ENCODE measurements at places on chromosomes 4 and X. TPM values are rescaled to one million over a fixed set of nuclear protein-coding genes. Genes with fewer than 3 reads are reported as not detected.

DNA sequence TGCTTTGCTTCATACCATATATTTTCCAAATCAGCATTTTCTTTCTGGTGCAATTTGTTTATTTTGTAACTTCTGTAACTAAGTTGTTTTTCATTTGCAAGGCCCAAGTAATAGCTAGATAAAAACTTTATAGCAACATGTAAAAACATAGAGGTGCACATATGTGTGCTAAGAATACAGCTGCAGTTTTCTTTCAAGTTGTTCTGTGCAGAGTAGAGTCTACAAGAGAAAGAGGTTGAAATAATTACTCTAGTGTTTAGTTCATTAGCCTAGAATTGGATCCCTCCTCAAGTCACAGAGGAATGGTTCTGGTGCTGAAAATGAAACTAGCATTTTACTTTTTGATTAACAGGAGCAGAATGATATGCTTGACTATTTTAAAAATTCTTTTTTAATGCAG, 32.2 kb upstream of the PDLIM5 start:
- no peak for DNase-seq

DNA sequence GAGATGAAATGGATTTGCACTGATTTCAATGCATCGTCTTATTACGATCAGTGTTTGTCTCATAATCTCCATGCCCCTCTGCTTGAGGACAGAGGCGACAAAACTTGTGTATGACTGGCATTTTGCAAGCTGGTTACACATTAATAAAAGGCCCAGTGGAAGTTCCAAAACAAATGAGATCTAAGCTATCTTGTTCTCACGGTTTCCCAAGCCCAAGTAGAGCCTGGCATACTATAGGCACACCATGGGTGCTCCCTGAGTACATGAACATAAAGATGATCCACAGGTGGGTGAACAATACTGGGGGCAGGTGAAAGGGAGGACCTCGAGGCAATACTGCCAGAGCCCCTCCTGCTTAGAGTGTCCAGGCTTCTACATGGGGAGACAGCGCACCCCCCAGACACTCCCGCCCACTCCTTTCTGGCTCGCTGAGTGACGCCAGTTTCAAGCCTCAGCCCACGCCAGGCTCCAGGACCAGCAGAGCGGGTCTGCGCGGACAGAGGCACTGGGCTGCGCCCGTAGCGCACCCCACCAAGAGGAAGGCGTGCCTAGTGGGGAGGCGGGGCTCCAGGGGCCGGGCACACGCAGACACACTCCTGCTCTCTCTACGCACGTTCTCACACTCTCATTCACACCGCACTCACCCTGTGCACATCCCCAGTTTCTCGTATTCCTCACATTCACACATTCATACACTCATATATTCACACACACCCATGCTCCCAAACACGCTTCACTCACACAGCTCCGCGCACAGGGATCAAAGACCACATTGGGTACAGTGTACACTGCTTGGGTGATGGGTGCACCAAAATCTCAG, 8.9 kb upstream of the GSX2 start:
- no peak for DNase-seq

- peak; percentile 98 for DNase-seq
Measured at GRCh38 chr4:151760712-151761661, at the start of gene GATB. Gene GATB (minus strand): TSS chr4:151761007. CDS start chr4:151760982, 25 bp downstream.

DNA sequence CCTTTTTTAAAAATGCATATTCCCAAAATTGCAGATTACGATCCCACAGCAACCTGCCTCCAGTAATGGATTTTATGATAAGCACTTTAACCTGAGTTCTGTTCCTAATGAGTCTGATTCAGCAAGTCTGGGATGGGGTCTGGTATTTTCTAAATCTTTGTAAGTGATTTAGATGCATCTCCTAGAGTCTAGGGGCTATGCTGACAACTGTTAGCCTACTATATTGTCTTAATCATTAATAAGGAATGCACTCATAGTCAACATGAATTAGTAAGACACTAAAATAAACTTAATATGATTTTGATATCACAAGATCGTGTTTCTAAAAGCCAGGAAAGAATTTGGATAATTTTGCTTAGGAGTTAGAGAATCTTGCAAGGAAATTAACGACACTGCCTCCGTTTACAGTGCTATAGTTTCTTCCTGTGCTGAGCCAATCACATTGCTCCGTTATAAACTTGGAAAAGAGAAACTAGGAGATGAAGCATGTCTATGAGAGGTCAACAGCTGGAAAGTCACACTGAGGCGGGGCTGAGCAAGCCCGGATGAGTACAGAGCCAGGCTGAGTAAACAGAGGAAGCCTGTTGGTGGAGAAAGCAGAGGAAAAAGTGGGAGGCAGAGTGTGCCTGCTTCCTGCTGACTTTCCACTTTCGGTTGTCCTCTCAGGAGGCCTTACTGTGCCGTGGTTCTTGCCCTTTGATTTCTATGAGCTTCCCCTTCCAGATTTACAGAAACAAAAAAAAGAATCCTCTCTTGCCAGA, 5.4 kb downstream of the SCARB2 start:
- DNase-seq = peak; percentile 70

The GPRASP2 gene
- polyA plus RNA-seq = 37.5 TPM

DNA sequence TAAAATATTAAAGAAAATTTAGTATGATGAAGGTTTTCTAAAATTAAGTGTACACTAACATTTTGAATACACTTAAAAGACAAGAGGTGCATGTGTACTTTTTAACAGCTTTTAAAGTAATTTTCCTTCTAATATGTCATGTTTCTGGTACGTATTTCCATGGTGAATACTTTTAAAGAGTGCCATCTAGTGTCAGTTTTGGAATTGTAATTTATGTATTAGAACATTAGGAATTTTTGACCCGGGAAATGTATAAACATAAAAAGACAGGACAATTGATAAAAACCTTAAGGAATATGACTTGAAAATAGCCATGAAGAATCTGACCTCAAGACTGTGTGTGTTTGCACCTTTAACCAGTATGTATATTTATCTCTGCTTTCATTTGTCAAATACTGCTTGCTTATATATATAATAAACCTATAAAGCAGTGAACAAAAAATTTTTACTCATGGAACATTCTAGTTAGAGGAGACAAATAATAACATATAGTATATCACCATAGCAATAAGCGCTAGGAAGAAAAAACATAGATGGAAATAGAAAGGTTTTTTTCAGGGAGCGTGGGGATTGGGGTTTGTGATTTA, 7.2 kb downstream of the GSTCD start:
- DNase-seq = no peak

DNA sequence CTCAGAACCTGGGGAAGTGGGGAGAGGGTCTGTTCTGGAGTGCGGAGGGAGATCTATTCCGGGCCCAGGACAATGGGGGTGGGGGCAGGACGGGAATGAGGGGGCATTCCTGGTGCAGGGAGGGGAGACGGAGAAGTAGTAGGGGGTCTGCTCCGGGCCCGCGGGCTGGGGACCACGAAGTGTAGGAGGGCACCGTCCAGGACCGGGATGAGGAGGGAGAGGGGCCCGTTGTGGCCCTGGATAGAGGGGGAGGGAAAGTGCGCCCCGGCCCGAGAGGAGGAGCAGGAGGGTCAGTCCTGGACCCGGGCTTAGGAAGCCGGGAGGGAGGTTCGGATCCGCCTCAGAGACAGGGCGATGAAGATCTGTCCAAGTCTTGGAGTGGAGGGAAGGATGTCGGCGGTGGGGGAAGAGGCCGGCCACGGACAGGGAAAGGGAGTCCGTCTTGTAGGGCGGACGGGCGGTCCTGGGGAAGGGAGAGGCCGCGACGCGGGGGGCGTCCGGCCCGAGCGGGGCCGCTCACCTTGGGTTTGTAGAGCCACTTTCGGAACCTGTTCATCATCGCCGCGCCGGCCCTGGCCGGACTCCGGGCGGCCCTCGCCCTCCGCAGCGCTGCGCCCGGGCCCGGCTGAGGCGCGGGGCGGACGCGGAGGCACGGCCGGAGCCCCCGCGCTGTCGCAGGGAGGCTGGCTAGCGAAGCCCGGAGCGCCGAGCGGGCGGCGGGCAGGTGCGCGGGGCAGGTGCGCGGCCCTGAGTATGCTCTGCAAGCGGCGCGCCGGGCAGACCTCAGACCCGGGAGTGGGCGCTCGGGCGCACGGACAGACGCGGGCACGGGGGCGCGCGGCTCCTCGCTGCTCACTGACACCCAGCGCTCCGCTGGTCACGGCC, at the start of gene ZFYVE28:
Gene ZFYVE28, minus strand, starts transcription at position 881 of the 885 bp plus-strand sequence. Its CDS starts 322 bp downstream, at position 559.
- DNase-seq = no peak

The KLKB1 gene
- 2.7 TPM for polyA plus RNA-seq

The DAPP1 gene
- polyA plus RNA-seq = 0.81 TPM

GRCh38 chrX:81259020-81259713, 57.3 kb downstream of the SH3BGRL start:
- no peak for DNase-seq

- no peak for DNase-seq
Measured at GRCh38 chrX:150880808-150881165, 17.7 kb downstream of the CD99L2 start.

The AP1AR gene
- 40.4 TPM for polyA plus RNA-seq

DNA sequence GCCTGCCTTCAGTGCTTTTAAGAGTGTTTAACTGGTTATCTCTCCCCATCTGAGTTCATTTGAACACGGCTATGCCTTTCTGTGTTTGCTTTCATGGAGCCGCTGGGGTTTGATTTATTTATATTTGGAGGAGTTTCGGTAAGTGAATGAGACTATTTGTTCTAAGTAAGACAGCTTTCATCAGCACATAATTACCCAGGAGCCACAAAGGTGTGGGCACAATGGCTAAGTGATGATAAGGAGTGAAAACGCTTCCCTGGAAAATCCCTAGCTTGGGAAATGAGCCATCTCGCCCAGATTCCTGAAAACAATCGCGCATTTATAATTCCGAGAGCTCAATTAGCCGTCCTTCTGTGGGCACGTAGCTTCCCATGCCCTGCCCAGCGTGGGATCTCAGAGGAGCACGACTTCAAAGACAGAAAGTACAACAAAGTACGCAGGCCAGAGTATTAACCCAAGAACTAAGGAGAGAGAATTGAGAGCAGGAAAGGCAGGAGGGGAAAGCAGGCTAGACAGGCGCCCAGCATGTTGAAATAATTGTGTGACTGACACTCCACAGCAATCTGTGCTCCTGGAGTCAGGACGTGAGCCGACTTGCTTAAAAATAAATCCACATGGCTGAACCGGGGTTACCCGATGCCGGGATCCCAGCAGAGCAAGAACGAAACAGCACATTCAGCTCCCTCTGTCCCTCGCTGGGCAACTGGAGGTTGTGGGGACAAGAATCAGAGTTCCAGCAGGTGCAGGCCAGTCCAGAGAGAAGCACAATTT, 99.0 kb downstream of the DHRSX start:
- peak; percentile 35 for DNase-seq

DNA sequence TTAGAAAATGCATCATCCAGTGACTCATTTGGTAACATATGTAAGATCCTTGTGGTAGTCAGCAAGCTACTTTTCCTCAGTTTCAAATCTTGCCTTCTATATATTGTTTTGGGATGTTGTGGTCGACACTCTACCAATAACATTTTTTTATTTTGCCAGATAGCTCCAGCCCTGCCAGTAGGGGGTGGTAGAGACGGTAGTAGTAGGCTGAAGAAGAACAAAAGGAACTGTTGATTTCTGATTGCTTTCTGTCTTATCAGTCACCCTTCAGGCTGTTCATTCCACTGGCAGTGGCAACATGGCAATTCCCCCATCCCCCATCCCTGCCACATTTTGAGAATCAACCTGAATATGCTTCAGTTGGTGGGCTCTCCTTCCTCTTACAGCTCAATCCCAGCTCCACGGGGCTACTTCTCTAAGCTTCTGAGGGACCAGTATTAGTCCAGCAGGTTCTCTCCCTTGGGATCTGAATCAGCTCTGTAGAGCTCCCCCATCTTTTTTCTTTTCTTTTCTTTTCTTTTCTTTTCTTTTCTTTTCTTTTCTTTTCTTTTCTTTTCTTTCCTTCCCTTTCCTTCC, 171.5 kb upstream of the VEGFC start:
- DNase-seq = no peak

GRCh38 chr4:87985097-87985886, 9.8 kb downstream of the SPP1 start:
- DNase-seq = no peak

GRCh38 chr4:7467471-7467870, 32.7 kb upstream of the PSAPL1 start:
- no peak for DNase-seq

DNA sequence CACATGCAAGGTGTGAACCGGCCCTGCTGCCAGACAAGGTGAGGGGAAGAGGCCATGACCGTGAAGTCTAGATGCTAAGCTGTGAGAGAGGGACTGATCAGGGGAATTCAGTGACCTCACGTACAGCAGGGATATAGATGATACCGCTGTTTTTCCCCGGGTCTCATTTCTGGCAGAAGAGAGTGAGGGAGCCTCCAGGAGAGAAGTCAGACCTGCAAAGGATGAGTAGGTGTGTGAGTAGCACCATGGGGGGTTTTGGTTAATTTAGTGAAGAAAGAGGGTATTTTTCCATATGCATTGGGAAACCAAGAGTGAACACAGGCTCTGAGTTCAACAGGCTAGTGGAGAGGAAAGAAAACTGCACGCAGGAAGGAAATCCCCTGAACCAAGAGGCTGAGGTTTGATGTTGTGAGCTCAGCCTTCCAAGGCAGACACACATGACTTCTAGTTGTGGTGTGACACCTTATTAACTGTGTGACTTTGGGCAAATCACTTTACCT, 127.6 kb upstream of the GATB start:
- DNase-seq = no peak

DNA sequence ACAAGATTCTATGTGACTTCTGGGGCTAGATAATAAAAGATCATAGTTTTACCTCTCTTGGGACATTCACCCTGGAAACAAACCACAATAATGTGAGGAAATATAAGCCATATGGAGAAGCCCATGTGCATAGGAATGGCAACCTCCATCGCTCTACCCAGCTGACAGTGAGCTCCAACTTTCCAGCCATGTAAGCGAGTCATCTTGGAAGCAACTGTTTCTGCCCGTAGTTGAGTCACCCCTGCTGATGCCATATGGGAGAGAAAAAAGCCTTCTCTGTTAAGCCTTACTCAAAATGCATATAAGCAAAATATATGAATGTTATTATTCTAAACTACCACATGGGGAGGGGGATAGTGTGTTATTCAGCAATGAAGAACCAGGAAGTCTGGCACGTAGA, 31.4 kb upstream of the RELL1 start:
- DNase-seq = no peak

The RASSF6 gene
- polyA plus RNA-seq = 6.2 TPM

The CXXC4 gene
- 9.4 TPM for polyA plus RNA-seq

- DNase-seq = peak; percentile 83
Measured at GRCh38 chr4:7805533-7806337, 133.9 kb downstream of the AFAP1 start.

DNA sequence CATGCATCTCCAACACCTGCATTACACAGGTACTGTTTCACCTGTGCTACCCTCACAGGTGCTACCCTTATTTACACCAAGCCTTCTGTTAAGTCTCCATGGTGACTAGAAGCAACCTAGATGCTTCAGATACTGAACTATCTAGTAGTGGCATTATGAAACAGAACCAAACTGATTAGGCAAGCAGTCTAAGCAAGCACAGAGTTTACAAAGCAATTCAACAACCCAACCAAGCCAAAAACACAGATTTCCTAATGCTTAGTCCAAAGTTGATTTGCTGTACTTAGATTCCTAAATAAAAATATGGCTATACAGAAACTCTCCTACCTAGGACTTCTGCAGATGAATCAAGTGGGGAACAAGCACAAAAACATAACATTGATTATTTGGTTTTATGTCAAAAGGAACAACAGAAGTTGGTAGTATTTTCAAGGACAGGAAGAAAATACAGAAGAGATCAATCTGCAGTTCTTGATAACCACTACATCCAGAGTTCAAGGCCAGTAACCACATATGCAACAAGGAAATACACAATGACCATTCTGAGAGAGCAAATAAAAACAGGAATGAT, 3.2 kb downstream of the TAPT1 start:
- DNase-seq = no peak

The ATP1B4 gene
- not detected for polyA plus RNA-seq

Data from renal pelvis (tissue), 12 donors.